Stimulated activated CD8-positive, alpha-beta memory T cell treated with anti-CD3 and anti-CD28 coated beads, Interleukin-2, amount 100 ng/mL, for 1 hour (primary cell): ENCODE measurements at places on chromosomes 2 and 18.
A peak's percentile ranks its signal among the peaks of the same experiment; 100 is the strongest.

DNA sequence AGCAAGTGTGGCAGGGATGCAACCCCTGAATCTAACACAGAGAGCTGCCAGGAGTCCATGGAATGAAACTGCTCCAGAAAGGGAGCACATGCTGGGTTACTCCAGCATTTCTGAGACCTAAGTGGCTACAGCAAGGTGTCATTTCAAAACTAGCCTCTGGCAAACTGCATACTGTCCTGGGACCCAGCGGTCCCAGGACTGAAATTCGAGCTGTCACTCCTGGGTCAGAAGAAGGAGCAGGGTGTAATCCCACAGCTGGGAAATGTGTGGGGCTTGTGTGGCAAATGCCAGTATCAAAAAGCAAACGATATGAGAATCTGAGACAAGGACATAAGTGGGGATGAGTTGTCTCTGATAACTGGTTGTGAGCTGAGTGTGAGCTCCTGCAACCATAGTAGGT lies 70.3 kb upstream of the ACVR1C start:
- no peak for DNase-seq

- DNase-seq: no peak
Observed at GRCh38 chr18:23573626-23574431, 12.5 kb downstream of the NPC1 start.

- no peak for DNase-seq
Observed at GRCh38 chr2:204730603-204731002, 185.3 kb downstream of the PARD3B start.

DNA sequence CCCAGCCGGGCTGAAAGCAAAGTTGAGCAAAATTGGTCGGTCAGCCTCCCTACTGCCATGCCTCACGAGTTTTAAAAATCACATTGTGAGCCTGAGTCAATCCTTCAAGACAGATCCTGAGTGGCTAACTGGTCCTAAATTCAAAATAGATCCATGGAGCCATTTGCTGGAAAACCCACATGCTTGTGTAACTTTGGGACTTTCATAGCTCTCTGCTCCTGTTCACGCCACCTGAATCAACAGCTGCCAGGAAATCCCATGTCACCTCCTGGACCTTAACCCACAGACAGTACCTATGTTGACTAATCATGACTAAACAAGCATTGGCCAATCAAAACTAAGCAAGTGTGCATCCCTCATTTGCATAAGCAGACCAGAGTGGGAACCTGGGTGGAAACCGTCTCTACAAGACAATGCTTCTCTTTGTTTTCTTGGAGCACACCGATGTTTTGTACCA lies 42.8 kb upstream of the LDLRAD4 start:
- DNase-seq: no peak

GRCh38 chr18:62784338-62784965 lies 69.1 kb downstream of the PHLPP1 start:
- no peak for DNase-seq

DNA sequence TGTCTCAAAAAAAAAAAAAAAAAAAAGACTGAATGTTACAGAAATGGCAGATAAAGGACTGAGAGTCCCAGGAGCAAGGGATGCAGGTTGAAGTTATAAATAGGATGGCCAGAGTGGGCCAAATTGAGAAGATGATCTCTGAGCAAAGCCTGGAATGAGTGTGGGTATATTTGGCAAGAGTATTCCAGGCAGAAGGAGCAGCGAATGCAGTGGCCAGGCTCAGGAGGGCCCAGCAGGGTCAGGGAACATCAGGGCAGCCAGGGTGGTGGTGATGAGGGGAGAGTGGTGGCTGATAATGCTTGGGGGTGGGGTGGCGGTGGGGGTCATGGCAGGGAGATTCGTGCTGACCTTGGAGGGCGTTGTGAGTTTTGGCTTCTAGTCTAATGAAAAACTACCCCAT lies 141.3 kb upstream of the AGAP1 start:
- DNase-seq: no peak

DNA sequence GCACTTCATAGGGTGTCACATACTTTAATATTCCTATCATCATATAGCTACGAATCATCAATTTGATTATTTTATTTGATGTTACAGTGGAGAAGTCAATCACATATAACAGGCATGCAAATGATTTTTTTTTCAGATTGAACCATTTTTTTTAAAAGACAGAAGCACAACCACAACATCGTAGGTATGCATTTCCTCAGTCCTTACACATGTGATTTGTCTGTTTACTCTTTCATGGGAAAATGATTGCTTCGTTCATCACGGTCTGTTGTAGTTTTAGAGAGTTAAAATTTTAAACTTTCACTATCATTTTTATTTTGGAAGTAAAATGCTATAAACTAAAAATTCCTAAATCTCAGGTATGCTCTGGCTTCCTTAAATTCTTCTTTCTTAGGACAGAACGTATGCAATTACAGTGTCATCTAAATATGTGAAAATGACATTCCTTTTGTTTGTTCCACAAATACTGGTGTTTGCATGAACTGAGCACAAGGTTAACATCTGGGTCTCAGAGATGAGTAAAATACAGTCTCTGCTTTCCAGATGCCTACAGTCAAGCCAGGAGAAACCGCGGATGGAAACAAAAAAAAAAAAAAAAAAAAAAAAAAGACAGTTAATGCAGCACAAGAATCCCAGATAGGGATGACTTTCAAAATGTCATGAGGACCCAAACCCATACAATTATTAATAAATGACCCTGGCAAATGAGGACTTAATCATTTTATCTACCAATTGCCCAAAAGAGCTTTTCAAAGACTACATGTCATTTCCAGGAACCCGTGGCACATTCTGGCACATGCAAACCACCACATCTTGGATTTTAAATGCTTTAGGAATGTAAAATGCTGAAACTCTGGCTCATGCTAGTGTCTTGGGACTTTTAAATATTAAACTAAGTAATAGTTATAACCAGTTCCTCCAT lies 201.2 kb downstream of the LRP1B start:
- DNase-seq: no peak

DNA sequence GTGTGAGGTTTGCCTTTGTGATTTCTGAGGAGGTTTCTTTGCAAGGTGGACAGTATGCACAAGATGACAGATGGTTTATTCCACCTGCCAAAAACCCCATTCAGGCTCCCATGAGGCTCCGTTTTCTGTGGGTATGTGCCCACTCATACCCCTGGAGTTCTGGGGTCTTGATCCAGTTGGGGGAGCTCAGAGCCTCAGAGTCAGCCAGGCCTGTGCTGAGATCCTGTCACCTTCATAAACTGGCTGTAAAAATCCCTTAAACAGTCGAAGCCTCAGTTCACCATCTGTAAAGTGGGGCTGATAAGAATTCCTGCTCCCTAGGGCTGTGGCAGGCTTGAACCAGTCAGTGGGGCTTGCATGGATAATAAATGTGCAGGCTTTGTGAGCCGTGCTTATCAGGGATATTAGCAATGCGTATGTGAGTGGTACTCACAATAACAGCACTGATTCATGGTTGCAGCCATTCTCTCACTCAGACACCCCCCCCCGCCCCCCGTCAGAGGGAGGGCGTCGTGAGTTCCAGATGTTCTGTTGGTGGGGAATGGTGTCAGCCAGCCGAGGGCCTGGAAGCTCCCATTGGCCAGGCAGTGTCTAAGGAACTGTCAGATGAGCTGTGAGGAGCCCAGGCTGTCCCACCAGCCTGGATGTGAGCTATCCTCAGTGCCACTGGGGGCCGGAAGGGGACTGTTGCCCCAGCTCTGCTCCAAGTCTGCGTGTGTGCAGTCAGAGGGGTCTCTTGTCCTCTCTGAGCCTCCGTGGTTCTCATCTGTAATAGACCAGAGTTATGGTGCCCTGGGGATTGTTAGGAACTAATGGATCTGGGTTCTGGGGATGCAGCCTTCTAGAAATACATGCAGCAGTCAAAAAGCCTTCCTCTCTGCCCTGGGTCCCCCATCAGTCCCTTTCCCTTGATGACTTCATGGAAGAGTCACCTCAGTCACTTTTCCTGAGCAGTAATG lies 51.7 kb downstream of the KCNIP3 start:
- DNase-seq: no peak

DNA sequence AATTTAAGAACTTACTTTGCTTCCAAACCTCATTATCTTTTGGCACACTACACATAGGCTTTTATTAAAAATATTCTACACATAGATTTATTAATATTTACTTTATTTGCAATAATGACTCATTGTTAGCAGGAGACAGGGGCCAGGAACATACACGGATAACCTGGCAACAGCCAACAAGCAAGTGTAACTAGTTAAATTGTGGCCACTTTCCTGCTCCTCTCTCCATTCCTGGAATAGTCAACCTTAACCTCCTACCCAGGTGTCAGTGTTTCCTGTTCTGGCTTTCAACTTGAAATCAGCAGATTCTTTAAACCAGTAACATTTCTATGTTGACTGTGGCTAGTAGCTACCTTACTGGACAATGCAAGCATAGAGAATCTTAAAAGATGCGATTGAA lies 26.5 kb downstream of the ACVR1 start:
- no peak for DNase-seq

DNA sequence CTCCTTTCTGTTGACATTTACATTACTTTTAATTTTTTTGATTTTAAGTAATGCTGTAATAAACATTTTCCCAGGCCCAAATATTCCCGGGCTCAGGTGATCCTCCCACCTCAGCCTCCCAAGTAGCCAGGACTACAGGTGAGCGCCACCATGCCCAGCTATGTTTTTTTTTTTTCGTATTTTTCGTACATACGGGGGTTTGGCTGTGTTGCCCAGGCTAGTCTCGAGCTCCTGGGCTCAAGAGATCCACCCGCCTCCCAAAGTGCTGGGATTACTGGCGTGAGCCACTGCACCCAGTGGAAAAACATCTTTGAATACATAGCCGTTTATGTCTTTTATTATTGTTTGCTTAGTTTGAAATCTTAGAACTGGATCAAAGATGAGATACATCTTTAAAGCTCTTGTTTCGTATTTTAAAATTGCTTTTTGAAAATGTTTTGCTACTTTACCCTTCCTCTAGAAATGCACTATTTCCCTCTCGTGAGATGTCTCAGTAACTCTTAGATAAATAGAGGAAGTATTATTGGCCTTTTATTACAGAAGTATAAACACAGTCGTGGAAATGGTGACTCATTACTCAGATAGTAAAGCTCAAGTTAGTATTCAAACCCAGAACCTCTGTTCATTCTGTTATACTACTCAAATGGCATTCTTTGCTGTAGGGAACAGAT lies 2.4 kb downstream of the SMCHD1 start:
- DNase-seq: no peak

- no peak for DNase-seq
Observed at GRCh38 chr18:35822413-35822812, 150.1 kb upstream of the RMP24 start.

GRCh38 chr2:241313543-241314095 lies 1.9 kb downstream of the HDLBP start:
- DNase-seq: no peak

- DNase-seq: no peak
Observed at GRCh38 chr2:241768251-241768711, 8.3 kb upstream of the GAL3ST2 start.

DNA sequence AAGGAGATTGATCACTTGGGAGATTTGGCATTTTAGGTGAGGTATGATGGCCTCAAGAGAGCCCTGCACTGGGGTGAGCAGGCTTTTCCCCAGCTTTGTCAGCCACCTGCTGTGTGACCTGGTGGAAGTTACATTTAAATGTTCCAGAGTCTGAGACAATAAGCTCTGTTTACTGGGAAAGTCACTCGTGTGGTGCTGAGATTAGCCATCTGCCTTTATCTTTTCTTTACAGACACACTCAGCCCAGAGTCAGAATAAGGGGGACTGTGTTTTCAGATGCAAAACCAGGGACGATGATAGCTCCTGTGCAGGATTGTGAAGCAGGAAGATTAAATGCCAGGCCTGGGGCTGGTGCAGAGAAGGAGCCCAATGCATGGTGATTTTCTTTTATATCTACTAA lies 47.9 kb downstream of the SH3RF3 start:
- DNase-seq: no peak

DNA sequence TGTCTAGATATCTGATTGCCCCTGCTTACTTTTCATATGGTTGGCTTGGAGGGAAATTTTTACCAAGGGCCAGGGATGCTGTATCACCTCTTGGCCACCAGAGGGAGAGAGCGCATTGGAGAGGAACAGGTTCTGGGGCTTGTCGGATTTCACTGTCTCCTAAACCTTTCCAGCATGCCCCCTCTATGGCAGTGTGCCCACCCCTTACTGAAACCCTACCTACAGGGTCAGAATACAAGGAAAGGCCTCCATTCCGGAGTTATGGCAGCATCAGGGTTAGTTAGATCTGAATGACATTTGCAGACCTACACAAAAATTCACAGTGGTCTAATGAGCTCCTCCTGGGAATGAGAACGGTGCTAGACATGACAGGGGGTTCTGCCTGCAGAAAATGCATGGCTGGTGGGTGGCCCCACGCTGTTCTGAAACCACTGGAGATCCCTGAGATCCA lies 5.8 kb downstream of the SLC14A2 start:
- DNase-seq: peak; percentile 8

DNA sequence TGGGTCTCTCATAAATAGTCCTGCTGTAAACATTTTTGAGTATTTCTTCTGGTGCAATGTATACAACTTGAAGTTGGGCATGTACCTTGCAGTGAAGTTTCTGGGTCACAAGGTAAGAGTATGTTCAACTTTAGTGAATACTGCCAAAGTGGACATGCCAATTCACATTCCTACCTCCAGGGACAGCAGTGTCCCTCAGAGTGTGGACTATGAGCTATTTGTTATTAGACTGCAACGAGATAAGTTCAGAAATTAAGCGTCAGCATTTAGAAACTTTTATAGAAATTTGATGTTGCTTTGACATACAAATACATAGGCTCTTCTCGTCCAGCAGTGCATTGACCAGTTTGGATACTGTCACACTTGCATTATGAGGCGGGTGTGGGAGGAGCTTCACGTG lies 7.2 kb upstream of the ACKR3 start:
- no peak for DNase-seq

DNA sequence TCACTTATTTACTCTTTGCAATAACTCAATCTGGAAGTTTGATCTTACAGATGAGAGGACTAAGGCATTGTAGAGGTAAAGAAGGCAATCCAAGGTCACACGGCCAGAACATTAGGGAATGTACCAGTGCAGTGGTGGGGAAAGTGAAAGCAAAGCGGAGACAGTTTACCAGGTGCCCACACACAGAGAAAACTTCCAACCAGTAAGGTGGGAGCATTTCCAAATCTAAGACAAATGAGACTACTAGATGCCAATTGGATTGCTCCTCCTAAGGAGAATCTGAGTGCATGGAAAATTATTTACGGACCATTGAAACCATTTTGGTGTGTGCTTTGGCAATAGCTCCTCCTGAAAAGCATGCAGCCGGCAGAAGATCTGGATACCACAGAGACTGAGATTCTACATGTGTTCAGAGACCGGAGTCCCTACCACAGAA lies 34.9 kb downstream of the SLC20A1 start:
- no peak for DNase-seq

DNA sequence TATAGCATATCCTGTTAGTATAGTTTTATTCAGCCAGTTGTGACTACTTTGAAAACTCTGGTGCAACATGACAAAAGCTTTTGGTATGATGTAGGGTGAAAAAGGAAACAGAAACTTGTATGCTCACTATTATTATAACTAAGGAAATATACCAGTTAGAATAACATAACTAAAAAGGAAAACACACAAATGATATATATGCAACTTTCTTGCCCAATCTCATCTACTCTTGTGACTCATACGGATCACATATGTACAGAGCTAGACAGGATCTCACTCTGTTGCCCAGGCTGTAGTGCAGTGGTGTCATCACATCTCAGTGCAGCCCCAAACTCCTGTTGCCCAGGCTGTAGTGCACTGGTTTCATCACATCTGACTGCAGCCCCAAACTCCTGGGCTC lies 12.4 kb upstream of the TLK1 start:
- DNase-seq: no peak
